ENCODE measurements at places on chromosomes 1 and 21.
A peak's percentile ranks its signal among the peaks of the same experiment; 100 is the strongest.

DNA sequence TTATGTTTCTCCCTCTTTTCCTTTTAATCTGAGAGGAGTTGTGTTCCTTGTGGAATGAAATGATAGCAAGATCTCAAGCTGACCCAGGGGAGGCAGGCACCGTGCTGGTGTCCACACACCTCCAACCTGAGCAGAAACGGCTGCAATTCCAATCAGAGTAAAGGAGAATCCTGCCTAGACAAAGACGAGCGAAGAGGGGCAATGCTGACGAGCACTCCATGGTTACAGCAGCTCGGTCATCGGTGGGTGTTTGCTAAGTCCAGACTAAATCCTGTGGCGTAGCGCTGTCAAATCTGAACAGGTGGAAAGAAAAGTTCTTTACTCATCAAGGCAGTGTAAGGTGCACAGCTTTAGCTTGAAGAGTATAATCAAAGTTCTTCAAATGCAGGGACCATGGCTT, 74.8 kb downstream of the PLD5 start:
- no peak for DNase-seq

GRCh38 chr1:26913389-26913753, 404 bp downstream of the NR0B2 start:
- no peak for DNase-seq

- no peak for DNase-seq
These were observed 7.7 kb downstream of the IFNAR2 start for GRCh38 chr21:33237486-33237885.

- DNase-seq: no peak
These were observed 32.2 kb upstream of the RPTN start for GRCh38 chr1:152191260-152191659.

- DNase-seq: no peak
These were observed 103.8 kb downstream of the TNFSF18 start for GRCh38 chr1:172946814-172947507.

- no peak for DNase-seq
These were observed 1657.8 kb downstream of the MRPL39 start for GRCh38 chr21:23949493-23949892.

- no peak for DNase-seq
These were observed 805.3 kb downstream of the USP25 start for GRCh38 chr21:16535102-16535422.

DNA sequence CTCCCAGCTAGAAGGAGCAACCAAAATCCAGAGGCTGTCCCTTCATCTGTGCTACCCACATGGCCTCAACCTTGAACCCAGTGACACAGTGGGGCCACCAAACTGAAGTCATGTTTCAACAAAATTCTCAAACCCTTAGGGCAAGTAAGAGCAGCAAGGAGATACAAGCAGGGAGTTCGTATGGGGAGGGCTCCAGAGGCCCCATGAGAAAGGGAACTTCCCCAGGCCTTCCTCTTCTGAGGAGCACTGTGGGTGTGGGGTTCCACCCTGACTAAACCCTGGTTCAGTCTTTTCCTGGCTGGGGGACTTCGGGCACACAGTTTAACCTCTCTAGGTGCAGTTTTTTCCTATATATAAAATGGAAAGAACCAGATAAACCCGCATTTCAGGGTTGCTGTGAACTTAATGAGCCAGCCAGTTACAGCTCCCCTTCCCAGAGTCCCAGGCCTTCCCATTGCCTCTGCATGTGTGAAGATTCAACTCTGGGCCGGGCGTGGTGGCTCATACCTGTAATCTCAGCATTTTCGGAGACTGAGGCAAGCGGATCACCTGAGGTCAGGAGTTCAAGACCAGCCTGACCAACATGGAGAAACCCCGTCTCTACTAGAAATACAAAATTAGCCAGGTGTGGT, 8.0 kb upstream of the THEMIS2 start:
- DNase-seq: peak; percentile 33

DNA sequence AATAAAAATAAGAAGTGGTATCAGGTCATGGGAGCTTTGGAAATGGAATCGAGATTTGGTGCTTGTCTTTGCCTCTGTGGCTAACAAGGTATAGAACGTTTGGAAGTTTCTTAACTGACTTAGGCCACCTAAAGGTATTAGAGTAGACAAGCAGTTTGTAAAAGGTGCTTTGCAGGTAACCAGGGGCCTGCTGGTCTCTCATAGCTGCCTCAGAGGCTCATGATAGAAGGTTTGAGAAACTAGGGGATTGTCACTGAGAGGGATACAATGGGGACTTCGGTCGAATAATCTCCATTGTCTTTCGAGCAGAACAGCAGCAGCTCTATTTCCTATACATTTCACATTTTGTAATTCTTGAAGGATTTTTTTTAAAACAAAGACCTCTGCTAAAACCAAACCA, 37.6 kb downstream of the C21orf91 start:
- no peak for DNase-seq

- DNase-seq: no peak
These were observed 186.6 kb downstream of the NTNG1 start for GRCh38 chr1:107327446-107327845.

DNA sequence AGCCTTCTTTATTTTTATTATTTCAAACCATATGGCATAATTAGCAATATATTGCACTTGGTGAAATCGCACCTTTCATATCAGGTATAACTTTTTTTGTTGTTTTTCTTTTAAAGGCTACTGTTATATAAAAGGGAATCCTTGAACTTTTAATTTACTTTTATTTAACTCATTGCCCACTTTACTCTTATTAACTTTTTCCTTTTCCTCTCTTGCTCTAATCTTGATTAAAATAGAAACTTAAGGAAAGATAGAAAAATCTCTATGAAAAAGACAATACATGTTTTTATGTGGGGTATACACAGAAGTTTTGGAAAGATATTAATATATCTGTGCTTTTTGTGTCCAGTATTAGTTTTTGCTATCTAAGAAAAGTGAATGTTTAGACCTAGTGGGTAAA, 805.8 kb downstream of the USP25 start:
- no peak for DNase-seq
